ENCODE measurements at places on chromosomes 6 and 20. TPM values are rescaled to one million over a fixed set of nuclear protein-coding genes. Genes with fewer than 3 reads are reported as not detected.
A peak's percentile ranks its signal among the peaks of the same experiment; 100 is the strongest.

Gene DYNLT2
- total RNA-seq: 2.6 TPM

Gene BPIFB2
- total RNA-seq: not detected

Gene SNX9
- total RNA-seq: 27.6 TPM

Gene CHRNA4
- total RNA-seq: not detected

Gene KCNB1
- total RNA-seq: not detected

Gene CDH22
- not detected for total RNA-seq

Gene SEC23B
- total RNA-seq: 92.2 TPM

Gene APOBEC2
- not detected for total RNA-seq

Gene PROKR2
- not detected for total RNA-seq

Gene ZBTB12
- 2.4 TPM for total RNA-seq

DNA sequence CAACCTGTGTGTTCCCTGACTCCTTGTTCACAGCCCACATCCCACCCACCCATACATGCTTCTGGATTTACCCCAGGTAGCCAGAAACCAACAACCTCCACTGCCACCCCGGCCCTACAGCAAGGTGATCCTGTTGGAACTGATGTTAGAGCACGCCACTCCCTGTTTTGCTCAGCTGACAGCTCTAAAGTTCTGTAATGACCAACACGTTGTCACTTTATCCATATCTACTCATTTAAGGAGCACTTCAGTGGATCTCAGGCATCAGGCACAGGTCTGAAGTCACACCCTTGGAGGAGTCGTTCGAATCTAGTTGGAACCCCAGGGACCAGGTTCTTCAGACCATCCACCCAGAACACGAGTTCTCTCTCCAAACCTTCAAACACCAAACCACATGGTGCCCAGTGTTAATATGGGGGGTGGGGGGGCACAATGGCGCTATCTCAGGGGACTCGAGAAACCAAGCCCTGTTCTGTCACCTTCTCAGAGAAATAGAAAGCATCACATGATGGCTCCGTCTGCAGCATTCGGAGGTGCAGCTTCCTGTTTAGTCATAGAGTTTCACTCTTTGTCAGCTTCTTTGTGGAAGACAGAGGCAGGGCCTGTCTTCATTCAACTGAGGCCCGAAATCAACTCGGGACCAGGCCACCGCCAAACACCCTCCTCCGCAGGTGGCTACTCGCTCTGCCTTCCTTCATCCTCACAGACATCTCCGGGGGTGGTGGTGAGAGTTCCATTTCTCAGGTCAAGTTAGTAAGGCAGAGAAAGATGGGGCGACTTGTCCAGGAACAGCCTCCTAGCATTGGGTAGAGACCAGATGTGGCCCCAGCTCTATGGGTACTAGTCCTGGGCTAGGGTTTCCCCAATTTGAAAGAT is 142.2 kb downstream of the NFATC2 start:
- peak; percentile 71 for DNase-seq

- no peak for DNase-seq
These were observed 235.4 kb downstream of the CDC5L start for GRCh38 chr6:44622956-44623355.

DNA sequence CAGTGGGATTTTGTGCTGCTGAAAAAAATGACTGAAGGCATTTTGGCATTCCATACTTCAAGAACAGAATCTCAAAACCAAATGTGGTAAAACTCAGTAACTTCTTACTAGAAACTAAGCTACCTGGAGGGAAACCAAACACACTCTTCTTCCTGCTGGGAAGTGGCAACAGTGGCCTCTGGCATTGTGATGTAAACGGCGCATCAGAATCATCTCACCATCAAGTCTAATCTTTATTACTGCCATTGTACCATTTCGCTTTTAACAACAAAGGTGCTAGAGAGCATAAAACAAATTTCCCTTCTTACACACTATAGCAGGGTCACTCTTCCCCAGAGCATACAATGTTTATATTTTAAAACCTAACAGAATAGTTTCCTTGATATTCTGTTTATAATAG is 101.6 kb upstream of the CEP162 start:
- no peak for DNase-seq

DNA sequence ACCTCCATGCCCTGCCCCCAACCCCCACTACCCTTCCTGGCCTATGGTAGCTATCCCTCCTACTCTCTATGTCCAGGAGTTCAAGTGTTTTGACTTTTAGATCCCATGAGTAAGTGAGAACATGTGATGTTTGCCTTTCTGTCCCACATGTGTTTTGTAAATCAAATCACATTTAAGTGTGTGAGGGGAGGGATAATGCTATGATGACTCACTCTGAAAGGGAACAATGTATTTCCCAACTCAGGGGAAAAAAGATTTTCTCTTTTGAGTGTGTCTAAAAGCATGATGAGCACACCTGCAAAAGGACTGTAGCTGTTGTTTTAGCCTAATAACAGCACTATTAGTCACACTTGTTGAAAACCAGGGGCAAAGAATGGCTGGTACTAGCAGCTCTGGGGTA is 193.7 kb downstream of the GJA10 start:
- no peak for DNase-seq

DNA sequence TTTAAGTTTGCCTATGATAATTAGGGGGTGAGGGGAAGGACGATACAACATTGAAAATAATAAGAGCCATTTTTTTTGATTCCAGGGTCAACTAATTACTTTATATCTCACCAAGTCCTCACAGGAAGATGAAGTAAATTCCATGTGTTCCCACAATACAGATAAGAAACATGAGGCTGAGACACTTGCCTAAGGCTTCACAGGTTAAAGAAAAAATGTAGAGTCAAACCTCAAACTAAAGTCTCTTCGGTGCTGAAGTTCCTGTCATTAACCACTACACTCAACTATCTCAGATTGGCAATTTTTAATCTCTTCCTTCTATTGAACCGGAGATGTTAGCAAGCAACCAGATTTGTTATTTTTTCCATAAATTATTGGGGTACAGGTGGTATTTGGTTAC is 33.0 kb downstream of the MRAP2 start:
- no peak for DNase-seq

GRCh38 chr20:11652128-11652527 is 265.6 kb upstream of the BTBD3 start:
- no peak for DNase-seq

- DNase-seq: no peak
These were observed 63.0 kb downstream of the RIPOR3 start for GRCh38 chr20:50628332-50628731.

DNA sequence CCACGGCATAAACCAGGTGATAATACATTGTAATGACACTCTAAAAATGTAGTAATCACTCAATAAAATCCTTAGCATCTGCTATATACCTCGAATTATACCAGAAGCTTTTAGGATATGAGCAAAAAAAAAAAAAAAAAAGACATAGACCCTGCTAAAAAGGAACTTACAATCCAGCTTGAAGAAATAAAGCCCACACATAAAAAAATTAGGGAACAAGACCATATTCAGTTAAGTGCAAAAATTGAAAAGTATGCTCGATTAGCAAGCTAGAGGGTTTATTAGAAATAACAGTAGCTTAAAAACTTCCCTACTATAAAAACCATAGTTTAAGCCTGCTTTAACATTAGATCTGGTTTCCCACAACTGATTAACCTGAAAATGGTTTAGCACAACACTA is 135.6 kb downstream of the GMPR start:
- DNase-seq: no peak

DNA sequence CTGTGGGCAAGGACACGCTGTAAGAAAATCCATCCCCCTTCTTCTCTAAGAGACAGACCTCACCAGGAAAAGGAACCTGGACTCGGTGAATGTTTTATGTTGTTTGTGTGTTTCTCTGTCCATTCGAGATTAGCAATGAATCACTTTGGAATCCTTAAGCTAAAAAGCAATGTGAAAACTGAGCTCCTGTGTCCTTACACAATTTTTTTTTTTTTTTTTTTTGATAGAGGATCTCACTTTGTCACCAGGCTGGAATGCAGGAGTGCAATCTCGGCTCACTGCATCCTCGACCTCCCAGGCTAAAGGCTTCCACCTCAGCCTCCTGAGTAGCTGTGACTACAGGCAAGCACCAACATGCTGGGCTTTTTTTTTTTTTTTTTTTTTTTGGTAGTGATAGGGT is 32.1 kb downstream of the BFSP1 start:
- no peak for DNase-seq

GRCh38 chr20:60057866-60058807 is 99.9 kb downstream of the CDH26 start:
- DNase-seq: no peak

DNA sequence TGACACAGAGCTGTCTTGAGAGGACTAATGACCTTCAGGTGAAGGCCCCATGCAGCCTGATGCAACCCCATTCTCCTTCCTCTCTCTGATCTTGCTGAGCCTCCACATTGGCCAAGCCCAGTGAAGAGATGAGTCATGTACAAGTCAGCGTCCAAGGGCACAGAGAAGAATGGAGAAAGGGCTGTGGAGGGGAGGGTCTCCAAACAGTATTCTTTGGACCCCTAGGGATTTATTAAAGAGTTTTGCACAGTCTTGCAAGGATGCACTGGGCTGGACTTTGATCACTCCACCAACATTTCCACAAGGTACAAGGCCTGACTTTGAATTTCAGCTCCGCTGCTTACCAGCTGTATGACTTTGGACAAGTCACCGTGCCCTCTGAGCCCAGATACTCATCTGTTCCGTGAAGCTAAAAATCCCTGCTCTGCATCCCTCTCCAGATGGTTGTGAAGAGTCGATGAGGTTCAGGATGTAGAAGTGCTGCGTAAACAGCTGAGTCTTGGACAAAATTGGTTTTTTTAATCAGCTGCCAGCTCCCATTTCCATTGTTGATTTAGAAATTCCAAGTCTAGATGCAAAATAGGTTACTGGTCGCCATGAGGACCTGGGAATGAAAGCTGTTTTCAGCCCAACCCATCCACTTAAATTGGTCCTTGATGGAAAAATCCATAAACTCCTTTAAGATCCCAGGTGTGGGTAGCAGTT is 14.1 kb upstream of the KCNG1 start:
- DNase-seq: no peak

GRCh38 chr20:4272225-4272624 is 256.9 kb upstream of the RNF24 start:
- DNase-seq: no peak

DNA sequence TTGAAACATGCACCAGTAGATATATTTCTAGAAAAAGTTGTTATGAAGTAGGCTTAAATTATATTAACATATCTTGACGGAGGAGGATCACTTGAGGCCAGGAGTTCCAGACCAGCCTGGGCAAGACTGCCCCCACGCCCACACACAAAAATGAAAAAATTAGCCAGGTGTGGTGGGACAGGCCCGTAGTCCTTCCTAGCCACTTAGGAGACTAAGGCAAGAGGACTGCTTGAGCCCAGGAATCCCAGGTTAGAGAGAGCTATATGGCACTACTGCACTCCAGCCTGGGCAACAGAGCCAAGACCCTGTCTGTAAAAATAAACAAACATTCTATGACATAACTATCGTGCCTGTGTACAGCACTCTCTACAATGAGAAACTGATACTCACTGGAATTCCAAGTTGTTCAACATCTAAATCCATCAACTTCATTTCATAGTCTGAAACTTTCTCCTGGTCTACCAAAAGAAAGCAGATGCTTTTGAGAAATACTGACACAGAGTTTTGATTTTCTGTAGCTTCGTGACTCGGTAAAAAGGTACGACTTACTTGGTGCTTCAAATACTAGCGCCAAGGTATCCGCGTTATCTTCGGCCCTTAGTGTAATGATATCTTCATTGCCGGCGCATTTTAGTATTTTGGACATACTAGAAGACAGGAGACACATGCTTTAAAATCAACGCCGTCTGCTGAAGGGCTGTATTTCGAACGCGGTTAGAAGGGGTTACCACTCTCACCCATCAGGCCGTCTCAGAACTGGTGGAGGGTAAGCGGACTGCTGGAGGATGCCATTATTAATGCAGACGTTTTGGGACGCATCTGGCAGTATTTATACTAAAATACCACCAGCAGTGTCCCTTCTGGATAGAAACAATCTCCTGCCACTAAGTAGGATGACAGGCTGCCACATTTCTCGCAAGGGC is 1.3 kb downstream of the PCNA start:
- peak; percentile 55 for DNase-seq

DNA sequence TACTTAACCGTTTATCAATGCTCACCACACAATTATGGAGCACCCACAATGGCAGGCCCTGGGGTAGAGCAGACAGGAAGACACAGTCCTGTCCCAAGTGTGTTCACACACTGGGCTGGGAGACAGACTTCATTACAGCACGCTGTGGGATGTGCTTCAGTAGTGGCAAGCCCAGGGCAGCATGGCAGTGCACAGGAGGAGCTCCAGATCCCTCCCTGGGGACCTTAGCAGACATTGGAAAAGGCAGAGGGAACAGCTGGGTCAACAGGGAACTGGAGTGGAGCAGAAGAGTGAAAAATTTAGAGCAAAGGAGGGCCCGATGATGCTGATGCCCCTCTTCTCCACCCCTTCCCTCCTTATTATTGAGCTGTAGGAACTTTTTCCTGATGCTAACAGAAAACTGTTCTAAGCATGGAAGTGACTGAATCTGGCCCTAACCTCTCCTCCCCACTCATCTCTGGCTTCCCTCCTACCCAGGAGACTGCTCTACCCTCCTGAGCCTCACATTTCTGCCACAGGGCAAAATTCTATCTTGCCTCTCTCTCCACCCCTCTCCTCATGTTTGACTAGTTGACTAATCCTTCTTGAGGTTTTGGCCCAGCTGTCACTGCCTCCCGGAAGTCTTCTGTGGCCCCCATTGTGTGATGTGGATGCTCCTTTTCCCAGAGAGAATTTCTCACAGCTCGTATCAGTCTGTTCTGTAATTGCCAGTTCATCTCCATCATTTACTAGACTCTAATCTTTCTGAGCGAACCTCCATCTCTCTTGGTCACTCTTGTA is 41.3 kb upstream of the NOP56 start:
- no peak for DNase-seq

DNA sequence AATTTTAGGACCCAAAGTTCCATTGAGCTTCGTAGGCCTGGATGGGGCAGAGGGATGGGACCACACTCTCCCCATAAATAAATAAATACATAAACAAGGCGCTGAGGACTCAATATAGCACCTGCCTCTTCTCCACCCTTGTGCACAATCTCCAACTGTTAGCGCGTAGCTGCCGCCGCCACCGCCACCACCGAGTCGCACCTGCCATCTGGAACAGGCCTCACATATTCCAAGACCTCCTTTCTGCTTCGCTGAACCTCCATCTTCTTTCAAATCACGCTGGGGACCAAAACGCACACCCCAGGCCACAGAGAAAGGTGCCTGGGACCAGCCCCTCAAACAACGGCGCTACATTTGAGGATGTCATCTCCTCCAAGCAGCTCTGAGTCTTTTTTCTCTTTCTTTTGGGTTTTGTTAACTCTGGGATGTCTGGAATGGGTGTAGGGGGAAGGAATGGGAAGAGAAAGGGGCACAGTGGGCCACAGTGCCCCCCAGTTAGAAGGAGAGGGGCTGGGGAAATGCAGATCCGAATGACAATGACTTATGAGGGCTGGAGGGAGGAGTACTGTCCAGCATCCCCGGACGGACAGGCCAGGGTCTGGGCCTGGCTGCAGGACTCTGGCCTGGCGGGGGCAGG is 49.7 kb downstream of the NOL4L start:
- DNase-seq: no peak

DNA sequence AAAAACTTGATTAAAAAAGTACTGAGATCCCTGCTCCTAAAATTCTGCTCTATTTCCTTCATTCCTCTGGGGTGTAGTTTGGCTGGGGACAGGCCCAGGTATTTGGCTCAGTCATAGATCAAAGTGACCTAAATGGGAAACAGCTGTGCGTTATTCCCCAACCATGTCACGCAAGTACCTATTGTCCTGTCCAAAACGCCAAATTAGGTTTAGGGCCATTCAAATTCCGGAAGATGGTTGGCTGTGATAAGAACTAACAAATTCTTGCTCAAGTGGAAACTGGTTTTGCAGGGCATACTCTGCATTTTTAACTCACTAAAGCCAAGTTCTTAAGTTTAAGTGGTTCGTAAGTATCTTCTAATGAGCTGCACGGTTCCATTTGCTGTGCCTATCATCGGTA is 147.6 kb upstream of the TMEM170B start:
- no peak for DNase-seq

Data from activated naive CD4-positive, alpha-beta T cell treated with anti-CD3 and anti-CD28 coated beads, Interleukin-2, amount 50 U/mL, for 72 hours (primary cell).